IMR-90 (cell line): ENCODE measurements at places on chromosomes 4 and X. TPM values are rescaled to one million over a fixed set of nuclear protein-coding genes. Genes with fewer than 3 reads are reported as not detected.

DNA sequence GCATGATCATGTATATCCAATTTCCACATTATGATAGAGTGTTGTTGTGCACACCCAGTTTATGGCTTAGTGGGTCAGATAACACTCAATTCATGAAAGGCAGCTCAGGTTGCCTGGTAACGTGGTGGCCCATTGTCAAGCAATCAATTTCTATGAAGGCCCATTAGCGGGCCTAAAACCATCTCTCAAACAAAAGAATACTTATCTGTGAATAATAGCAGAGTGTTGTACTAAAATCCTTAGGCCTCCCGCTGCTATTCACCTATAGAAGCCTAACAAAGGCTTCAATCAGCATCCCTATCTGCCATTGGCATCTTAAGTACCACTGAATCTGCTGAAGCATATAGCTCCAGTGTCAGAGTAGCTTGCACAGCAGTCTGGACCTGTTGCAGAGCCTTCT is 849.6 kb upstream of the POU3F4 start:
- DNase-seq = no peak

GRCh38 chr4:109433205-109434006 is at the start of gene SEC24B:
SEC24B (plus strand) TSS chr4:109433815; CDS start chr4:109433870, 55 bp downstream.
- DNase-seq = peak; percentile 62

- no peak for DNase-seq
These were observed 275.6 kb downstream of the SMARCA1 start for GRCh38 chrX:129247642-129248041.

DNA sequence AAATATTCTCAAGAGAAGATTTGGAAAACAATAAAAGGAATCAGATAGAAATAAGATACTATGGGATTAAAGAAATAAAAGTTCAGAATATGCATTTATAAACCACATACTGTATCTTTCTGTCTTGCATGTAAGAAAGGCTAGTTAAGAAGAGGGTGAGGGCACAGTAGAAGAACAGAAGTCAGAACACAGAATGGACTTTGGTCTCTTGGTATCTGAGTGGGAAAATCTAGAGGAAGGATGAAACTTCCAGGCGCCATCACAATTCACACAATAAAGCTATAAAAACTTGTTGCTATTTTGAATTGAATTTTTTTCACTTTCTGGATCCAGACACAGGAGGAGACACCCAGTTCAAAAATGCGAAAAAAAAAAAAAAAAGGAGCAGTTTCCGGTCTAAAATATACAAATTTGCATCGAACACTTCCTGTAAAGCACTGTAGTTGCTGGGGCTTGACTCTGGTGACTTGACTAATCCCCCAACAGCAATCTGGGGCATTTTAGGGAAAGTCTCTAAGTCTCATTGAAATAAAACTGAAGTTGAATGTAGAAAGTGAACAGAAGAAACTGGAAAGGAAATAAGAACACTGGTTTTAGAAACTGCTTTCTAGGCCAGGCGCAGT is 8.1 kb upstream of the NAAA start:
- no peak for DNase-seq

DNA sequence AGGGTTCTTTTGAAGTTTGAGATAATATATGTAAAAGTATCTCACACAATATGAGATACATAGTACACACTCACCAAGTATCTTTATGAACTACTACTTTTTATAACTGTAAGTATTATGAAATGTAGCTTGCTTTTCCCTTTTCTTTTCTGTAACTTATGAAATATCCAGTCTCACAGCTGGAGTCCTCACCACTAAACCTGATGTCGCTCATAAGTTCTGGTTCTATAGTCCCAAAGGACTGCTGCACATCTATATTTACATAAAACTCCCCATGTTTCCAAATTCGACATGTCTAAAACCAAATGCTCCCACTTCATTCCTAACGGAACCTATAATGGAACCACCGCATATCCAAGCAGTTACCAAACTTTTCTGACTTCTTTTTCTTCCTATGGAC is 186.5 kb upstream of the SLC7A11 start:
- DNase-seq = no peak

GRCh38 chrX:1450361-1451161 is 2.1 kb downstream of the ASMTL start:
- no peak for DNase-seq

DNA sequence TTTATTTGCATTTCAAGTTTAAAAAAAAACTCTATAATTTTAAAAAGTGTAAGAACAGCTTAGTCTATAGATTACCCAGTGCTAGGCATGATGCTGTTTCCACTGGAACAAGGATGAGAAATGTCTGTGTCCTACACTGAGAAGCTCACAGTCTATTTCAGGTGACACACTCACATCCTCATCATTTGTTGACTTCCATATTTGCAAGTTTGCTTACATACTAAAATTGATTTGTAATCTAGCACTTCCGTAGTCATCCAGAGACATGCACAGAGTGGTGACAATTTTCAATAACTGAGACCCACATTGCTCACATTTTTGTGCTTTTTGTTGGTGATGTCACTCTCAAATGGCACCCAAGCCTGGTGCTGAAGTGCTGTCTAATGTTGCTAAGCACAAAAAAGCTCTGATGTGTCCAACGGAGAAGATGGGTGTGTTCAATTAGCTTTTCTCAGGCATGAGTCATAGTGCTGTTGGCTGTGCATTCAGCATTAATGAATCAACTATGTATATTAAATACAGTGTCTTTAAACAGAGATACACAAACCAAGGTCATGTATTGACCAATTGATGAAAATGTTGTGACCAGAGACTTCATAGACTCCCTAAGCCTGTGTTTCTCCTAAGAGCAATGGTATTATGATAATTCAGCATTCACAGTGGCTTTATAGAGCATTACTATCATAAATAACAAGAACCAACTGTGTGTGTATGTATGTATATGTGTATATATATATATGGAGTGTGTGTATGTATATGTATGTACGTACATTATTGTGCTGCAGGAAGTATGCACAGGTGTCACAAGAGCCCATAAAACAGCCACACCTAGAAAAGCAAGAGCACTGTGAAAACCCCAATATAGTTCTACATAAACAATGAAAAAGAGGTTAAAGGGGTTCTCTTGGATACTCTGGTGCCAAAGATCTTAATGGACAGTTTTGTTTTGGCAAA is 31.2 kb upstream of the VCX3B start:
- no peak for DNase-seq

DNA sequence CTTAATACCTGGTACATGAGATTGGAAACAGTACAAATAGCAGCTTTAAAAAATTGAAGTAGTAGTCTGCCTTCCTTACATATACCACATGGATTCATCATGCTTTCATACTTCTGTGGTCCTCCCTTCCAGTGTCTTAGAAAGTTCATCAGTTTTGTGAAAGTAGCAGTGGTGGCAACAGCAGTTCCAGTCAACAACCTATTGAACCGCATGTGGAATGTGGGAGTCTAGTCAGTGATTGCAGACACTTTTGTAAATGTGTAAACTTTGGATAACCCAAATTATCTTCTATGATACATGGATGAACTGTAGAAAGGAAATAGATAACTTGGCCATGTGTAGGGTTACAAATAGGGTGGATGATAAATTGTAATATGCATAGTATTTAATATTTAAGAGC is 34.1 kb downstream of the FNIP2 start:
- no peak for DNase-seq

DNA sequence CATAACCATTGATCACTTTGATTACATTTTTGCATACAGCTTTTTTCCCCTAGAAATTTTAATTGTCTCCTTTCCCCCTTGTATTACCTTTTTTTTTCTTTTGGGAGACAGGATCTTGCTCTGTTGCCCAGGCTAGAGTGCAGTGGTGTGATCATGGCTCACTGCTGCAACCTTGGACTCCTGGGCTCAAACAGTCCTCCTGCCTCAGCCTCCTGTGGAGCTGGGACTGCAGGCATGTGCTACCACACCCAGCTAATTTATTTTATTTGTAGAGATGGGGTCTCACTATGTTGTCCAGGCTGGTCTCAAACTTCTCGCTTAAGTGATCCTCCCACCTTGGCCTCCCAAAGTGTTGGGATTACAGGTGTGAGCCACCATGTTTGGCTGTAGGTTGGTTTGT is 47.0 kb downstream of the ZFX start:
- DNase-seq = no peak

RAB39B gene
- 0.54 and 0.56 TPM in 2 replicates for total RNA-seq

NDST4 gene
- total RNA-seq = not detected in 2 replicates

STOX2 gene
- total RNA-seq = 4.4 and 5.4 TPM in 2 replicates
